ENCODE measurements at places on chromosomes 3 and 15.

DNA sequence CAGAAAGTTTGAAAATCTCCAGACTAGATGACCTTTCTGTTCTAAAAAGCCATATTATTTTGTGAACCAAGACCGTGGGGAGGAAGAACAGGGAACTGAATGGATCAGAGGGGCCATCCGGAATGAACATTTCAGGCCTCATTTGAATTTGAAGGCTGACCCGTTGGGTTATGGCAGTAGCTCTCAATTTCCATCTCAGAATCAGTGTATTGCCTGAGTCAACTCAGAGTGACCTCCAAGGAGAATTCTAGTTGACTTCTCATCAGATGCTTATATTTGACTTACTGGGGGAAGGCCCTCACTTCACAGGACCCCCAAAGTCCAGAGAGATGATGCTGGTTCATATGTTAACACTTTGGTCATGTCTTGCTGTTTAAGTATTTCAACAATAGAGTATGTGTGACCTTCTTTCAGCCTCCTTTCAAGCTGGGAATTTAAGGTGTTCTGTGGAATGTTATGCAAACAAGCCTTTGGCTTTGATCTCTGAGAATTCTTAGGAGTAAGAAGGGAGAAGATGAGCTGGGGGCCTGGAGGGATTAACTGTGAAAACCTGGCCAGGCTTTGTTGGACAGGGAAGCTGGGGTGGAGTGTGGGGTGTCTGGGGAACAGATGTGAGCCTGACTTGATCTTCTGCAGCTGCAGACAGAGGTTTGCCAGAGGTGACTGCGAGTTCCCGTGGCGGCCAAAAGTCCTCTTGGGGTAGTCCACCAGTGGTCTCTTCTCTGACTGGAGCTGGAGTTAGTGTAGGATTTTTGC lies 111.2 kb upstream of the RGMA start:
- no peak for DNase-seq

DNA sequence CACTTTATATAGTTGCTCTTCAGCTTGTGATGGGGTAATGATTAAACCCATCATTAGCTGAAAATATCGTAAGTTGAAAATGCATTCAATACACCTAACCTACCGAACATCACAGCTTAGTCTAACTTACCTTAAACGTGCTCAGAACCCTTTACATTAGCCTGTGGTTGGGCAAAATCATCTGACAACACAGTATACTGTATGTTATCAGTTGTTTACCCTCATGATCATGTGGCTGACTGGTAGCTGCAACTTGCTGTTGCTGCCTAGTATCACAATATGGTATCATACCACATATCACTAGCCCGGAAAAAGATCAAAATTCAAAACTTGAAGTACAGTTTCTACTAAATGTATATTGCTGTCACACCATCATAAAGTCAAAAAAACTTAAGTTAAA lies 9.5 kb downstream of the ZNF280D start:
- no peak for DNase-seq

DNA sequence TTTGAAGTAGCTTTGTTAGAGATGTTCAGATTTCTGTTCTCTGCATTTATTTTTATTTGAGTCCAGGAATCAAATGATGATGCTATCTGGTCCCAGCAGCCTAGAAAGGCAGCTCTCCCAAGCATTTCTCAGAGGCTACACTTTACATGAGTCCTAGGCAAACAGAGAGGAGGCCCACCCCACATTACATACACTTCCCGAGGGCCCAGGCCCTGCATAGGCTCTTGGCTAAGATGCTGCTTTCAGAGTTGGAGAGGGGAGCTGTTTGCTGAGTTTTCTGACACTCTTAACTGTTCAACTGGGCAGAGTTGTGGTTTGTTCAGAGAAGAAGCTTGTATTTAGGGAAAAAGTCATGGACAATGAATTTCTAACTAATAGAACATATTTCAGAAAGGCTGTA lies 117.9 kb upstream of the RGMA start:
- DNase-seq, result no peak

DNA sequence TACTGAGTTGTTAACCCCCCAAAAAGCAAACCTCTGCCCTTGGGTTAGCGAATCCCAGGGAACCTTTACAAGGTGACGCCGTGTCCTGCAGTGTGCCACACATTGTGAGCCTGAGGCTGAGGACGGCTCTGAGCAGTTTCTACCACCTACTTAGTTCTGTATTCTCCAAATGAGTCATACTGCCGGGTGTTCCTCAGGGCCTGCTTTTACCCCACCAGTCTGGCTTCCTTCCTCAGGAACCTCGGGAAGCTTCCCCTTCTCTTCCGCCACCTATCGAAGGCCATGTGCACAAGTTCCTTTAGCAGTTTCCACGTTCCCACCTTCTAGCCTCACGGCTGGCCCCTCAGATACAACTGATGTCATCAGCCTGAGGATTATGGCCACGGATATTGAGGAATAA lies 384.0 kb upstream of the TPM1 start:
- DNase-seq, result no peak

DNA sequence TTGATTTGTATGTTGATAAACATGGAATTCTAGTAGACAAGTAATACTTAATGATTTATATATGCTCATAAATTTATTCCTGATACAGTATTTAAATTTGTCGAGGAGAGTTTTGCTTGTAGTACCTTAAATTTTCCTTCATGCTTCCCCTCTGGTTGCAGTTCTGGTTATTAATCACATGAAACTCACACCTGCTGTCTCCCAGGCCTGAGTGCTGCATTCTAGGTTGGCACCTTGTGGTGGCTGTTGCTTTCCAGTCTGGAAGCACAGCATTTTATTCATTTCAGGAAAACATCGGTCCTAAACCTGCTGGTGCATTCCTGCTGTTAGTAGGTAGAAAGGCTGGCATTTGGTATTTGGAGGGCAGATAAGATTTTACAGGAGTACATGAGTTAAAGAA lies 44.9 kb downstream of the ATP1B3 start:
- DNase-seq, result peak; percentile 9

GRCh38 chr15:98671060-98672008 lies 23.0 kb downstream of the IGF1R start:
- no peak for DNase-seq

GRCh38 chr3:9247361-9247940 lies 2.0 kb downstream of the SRGAP3 start:
- DNase-seq, result no peak

DNA sequence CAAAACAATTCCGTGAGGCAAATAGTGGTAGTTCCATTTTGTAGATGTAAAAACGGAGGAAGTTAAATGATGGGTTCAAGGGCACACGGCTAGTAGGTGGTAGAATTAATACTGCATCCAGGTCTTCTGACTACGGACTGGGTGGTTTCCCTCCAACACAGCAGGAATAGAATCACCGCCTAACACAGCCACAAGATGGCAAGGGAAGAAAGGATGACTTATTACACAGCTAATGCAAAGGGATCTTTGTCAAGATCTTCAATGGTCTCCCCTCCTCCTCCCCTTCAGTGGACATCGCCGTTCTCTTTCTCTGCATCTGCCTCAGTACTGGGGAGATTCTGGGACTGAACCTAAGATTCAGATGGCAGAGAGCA lies 524 bp upstream of the TOPBP1 start:
- peak; percentile 27 for DNase-seq

DNA sequence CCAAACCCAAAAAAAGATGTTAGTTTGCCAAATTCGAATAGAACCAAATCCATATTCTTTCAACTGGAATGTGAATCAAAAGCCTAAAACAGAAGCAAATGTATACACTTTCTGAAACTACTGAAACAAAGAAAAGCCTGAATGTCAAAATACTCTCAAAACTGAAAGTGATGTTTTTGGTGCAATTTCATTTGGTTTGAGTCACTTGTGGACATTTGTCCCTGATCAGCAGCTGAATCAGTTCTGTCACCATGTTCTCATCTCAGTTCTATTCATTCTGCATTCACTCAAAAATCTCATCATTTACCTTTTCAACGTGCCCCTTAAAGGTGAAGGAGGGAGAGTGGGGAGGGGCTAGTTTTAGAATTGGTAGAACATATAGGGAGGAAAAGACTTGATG lies 266.8 kb downstream of the ABHD5 start:
- DNase-seq, result no peak

GRCh38 chr3:107990926-107991325 lies 99.9 kb downstream of the CD47 start:
- DNase-seq, result no peak

- DNase-seq, result no peak
These were observed 158.2 kb upstream of the CHRM5 start for GRCh38 chr15:33810073-33810595.

GRCh38 chr3:48411606-48412374 lies 18.1 kb downstream of the PLXNB1 start:
- DNase-seq, result no peak

GRCh38 chr15:22253676-22254408 lies 173.5 kb downstream of the OR4M2 start:
- DNase-seq, result no peak

DNA sequence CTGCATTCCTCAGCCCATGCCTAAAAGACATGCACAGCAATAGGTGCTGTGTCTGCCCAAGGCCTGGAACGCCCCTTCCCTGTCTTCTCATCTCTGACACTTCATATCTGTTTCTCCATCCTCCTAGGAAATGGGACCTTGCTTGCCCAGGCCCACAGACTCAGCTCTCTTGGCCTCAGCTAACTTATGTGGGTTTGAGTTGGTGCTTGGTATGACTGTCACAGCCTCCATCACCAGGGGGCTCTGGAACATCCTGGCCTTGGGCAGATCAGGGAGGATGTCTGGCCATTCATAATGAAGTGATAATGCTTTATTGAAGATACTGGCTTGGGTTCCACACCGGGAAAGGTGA lies 156.7 kb upstream of the SMAD3 start:
- DNase-seq, result no peak

DNA sequence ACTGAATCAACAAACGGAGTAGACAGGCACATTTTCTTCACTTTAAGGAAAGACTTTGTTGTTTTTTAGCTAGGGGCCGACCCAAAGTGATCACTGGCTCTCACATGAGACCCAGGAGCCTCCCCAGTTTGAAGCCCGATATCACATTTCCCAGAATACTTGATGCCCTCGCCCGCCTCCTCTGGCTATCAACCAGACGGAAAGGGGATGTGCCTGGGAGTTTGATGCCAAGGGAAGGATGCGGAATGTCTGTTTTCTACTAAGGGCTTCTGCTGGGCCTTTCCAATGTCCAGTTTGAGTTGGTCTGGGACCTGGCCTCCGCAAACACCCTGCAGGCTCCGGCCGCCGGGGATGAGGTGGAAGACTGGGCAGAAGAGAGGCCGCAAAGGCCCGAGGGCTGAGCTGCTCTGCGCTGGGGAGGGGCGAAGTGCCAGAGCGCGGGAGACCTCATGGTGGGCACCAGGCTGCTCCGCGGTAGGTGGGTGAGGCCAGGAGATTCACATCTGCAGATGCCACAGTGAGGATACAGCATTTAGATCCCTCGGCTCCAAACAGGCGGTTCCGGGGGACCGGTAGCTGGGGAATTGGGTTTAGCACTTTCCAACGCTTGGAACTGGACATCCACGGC lies 491 bp upstream of the ZNF774 start:
- no peak for DNase-seq

GRCh38 chr3:63998852-63999754 lies 24.2 kb downstream of the PSMD6 start:
- DNase-seq, result no peak

GRCh38 chr3:128723477-128723876 lies 2.5 kb upstream of the RAB7A start:
- DNase-seq, result no peak

DNA sequence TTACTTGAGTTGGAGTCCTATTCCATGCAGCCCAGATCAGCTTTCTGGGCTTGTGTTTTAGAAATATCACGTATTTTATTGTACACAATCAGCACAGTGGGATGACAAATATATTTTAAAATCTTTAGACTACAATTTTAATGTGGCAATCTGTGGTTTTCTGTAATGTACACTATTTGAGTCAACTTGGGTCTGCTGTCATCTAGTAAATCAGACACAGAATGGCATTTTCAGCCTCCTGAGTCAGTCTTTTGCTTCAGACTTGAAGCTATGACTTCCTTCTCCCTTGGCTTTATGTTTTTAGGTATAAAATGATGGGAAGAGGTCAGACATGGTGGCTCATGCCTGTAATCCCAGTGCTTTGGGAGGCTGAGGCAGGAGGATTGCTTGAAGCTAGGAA lies 232.1 kb downstream of the NECTIN3 start:
- no peak for DNase-seq

DNA sequence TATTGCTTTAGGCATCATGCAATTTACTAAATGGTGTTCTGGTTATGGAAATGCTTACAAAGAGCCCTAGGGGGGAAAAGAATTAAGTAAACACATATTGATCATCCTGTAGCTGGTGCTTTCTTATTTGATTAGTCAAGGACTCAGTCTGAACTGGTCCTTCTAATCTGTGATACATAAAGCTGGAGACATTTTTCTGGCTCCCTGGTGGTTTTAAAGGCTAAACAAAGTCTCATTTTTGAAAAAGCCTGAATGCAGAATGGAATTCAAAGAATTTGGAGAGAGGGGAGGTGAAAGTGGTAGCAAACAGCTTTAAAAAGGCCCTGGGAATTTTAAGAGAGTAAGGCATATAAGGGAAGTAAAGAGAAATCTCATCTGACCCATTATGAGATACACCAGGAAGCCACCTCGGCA lies 149.7 kb downstream of the RBMS3 start:
- no peak for DNase-seq

DNA sequence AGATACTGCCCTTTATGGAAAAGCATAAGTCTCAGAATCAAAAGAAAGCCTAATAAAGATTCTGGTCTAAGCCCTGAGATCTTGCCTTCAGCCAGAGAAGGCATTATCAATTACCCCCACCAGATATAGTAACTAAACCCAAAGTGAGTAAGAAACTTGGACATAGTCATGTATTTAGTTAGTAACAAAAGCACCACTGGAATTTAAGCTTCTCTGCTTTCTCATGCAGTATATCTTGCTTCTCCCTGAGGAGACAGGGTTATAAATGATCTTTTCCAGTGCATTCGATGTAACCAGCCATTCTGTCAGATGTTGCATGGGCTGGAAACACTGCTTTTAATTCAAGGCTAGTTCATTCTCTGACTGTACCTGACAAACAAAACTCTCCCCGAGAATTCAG lies 946.7 kb downstream of the NAALADL2 start:
- DNase-seq, result no peak

- DNase-seq, result no peak
These were observed 459.2 kb upstream of the ARRDC4 start for GRCh38 chr15:97501291-97501690.

- peak; percentile 42 for DNase-seq
These were observed 59.3 kb downstream of the CYP11A1 start for GRCh38 chr15:74307827-74308811.

DNA sequence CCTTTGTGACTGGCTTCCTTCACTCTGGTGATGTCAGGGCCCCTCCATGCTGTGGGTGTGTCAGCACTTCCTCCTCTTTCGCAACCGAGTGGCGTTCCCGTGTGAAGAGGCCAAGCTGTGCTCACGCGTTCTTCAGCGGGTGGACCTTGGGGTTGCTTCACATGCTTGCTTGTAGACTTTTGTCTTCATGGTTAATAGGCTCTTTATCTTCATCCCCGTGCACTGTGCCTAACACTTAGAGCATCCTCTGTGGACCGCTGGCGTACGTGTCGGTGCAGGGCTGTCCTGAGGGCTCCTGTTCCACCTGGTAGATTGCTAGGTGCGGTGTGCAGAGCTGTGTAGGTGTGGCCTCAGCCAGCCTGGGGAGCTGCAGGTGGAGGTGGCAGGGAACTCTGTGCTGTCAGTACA lies 182.3 kb downstream of the OR4M2 start:
- no peak for DNase-seq

GRCh38 chr3:182180654-182181385 lies 469.1 kb downstream of the SOX2 start:
- DNase-seq, result no peak
